ENCODE measurements at places on chromosomes 7 and 10.

DNA sequence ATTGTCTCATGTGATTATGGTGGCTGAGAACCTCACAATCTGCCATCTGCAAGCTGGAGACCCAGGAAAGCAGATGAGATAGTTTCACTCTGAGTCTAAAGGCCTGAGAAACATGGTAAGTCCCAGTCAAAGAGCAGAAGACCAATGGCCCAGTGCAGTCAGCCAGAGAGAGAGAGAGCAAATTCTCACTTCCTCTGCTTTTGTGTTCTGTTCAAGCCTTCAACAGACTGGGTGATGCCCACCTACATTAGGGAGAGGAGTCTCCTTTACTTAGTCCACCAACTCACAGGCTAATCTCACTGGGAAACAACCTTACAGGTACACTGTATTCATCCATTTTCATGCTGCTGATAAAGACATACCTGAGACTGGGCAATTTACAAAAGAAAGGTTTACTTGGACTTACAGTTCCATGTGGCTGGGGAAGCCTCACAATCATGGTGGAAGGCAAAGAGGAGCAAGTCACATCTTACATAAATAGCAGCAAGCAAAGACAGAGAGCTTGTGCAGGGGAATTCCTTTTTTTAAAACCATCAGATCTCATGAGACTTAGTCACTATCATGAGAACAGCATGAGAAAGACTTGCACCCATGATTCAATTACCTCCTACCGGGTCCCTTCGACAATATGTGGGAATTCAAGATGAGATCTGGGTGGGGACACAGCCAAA is 4.7 kb upstream of the FRMPD2 start:
- no peak for DNase-seq

- no peak for DNase-seq
Measured at GRCh38 chr7:86598311-86598710, 45.4 kb upstream of the GRM3 start.

DNA sequence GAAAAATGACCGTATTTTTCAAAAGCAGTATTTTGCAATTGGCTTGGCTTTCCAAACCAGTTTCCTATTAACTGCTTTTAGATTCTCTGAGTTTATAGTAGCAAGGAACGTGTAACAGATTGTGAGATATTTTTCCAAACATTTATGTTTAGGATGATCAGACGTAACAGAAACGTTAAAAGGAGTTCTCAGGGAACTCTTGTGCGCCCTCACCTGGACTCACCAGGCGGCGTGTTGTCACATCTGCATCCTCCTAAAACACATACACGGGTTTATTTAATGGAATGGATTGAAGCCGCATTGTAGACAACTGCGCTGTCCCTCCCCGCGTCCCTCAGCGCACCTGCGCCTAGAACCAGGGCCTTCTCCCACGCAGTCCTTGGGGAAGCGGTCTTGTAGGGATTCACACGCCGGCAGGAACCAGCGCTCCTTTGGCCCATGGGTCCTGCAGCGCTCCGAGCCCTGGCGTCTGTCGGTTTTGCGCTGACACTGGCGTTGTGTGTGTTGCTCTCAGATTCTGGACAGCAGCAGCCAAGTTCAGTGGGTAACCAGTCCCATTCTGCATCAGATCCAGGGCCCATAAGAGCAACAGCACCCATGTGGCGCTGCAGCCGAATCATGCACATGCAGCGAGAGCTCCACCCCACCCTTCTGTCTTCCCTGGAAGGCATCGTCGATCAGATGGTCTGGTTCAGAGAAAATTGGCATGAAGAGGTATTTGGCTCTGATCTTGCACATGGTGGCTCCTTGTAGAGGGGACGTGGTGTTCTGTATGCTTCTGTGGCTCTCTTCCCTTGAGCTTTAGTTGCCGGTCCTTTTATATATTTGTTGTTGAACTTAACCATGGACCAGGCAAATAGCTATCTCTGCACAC is 114.9 kb downstream of the TRRAP start:
- DNase-seq: no peak

DNA sequence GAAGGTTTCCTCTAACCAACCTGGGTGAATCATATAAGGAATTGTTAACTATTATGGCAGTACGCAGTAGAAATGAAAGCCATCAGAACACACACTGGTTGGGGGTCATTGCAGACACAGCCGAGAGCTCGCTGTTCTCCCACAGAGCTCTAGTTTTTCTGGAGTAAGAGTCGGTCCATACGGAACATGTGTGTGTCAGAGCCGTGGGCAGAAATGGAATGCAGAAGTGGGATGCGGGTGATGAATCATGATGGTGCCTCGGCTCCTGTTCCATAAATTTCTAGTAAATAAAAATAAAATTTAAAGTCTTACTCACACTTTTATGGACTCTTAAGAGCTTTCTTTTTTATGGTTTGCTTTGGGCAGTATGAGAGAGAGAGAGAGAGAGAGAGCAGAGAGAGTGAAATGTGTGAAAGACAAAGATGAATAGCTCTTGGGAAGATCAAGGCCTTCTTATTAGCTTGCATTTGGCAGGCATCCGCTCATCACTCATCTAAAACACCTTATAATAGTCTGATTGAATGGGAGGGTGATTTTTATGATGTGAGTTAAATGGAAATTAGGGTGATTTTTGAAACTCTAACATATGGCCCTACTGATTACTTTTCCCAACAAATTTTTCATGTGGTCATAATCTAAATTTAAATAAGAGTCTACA is 98.8 kb upstream of the PFKP start:
- DNase-seq: no peak

DNA sequence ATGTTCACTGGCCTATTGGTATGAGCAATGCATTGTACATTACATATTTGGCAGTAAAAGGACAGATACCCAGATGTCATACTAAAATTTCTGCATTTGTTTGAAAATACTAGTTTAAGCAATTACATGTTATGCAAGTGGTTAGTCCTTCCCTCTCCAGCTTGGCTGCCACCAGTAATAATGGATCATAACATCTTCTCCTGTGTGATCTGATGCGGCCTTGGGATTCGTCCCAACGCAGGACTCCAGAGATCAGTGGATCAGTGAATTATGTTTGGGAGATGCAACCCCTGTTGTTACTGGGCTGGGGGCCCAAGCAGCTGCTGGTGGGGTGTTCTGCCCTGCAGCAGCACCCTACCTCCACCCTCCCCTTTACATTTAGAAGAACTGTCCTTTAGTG is 11.2 kb upstream of the PDK4 start:
- DNase-seq: no peak

DNA sequence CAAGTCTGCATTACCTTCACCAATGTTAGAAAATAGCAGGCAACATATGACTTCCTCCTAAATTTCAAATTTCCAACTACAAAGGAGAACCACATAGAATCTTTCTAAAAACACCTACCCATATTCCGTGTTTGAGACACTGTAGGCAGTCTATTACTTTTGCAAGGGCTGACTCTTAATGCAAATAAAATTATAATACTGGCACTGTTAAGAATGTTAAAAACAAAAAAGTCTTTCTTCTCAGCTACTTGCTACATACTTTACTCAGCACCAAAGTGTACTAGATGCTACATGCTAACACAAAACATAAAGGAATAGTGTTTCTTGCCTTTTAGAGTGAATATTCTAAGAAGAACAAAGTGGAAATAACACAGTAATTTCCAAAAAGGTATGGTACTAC is 65.4 kb downstream of the SRPK2 start:
- no peak for DNase-seq

- no peak for DNase-seq
Measured at GRCh38 chr10:17316488-17317170, 88.6 kb downstream of the VIM start.

DNA sequence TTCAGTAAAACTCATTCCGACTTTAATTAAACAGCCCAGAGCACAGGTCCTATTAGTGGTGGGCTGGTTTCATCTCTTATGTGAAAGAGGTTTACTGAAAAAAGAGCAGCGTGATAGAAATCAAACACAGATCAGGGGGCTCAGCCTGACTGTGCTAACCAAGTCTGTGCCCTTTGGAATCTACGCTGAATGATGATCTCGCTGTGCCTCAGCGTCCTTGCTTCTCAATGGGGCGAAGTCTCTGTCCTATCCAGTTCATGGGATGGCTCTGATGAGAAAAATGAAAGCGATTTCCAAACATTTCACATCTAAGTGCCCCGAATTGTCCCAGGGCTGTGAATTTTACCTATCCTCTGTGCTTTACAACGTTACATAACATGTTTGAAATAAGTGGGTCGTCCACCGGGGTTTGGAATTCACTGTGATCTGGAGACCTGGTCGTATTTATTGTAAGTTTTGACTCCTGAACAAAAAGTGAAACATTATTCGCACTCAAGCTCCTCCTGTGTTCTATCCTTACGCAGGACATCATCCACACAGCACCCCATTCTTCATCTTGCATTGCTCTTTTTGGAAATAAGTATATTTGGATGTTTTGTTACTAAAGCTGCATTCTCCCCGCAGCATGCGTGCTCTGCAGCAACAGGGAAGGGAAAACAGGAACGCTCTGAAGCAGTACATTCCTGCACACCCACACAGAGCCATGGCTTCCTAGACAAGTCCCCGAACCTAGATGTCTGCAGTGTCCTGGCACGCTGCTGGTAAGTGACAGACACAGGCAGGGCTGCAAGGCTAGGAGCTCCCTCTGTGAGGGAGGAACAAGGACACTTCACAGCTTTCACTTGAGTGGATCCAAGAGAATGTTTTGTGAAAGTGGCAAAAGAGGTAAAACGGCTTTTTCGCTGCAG is 83.5 kb downstream of the SLC37A3 start:
- DNase-seq: no peak

DNA sequence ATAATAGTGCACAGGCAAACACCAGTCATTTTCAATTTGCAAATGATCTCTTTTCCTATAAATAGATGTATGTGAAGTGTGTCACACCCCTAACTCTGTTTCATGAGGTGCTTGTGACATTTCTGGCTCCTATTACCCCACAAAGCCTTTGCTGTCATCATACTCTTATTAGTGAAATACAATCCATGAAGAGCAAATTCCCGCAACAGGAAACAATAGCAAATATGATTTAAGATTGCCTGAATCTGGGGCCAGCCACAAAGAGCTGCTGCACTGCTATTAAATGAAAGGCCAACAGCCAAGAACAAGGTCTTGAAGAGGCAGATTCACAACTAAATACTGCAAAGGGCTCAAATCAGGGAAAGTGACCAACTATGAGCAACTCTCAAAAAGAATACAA is 96.3 kb upstream of the CAV2 start:
- no peak for DNase-seq

DNA sequence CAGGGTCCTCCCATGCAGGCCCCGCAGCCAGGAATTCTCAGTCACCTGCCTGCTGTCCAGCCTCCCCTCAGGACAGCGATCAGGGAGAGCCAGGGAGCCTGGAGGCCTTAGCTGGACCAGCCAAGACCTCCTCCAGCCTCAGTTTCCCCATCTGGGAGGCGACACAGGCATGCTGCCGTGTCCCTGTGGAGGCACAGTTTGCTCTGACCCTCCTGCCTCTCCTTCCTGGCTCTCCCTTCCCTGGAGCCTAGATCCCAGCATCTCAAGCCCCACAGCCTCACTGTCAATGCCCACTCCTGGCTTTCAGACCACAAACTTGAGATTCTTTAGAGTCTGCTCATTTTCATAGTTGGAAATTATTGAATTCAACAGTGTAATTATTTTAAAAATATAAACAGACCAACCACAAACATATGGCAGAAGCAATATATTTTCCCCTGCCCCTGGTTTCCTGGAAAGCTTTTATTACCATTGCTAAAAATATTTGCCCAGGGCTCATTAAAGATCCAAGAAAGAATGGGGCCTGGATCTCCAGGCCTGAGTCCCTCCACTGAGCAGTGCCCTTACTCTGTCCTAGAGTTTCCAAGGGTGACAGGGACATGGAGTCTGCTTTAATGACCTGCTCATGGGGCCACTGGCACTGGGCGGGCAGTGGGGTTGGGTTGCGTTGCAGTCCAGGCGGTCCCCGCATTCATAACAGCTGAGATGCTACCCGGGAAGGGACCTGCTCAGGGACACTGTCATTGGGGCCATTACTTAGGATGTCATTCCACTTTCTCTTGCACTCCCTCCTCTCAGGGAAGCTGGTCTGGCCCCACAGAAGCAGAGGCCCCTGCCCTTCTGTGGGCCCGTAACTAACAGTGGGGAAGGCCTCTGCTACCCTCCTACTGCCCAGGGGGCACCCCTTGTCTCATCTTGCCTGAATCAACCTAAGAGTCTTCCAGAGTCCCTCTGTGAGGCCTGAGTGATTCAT is 81.6 kb upstream of the CHST15 start:
- DNase-seq: no peak

DNA sequence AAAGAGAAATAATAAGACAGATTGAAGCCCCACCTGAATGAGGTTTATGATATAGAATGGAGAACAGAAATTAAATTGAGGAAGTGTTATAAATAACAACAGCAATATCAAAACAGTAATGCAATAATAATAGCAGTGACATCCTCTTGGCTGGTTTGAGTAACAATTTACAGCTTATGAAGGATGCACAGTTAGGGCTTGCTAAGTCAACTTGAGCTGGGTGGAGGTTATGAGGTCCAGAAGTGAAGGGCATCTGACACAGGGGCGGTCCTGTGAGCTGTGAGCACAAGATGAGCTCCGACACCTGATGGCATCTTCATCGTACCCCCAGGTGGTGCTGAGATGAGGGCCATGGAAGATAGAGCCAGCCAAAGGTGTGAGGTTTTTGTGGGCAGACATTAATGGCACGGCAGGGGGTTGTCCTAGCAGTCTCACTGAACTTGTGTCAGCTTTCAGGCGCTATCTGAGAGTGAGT is 30.5 kb downstream of the ARHGAP22 start:
- DNase-seq: no peak

GRCh38 chr7:3538041-3538440 is 237.0 kb downstream of the SDK1 start:
- DNase-seq: no peak

DNA sequence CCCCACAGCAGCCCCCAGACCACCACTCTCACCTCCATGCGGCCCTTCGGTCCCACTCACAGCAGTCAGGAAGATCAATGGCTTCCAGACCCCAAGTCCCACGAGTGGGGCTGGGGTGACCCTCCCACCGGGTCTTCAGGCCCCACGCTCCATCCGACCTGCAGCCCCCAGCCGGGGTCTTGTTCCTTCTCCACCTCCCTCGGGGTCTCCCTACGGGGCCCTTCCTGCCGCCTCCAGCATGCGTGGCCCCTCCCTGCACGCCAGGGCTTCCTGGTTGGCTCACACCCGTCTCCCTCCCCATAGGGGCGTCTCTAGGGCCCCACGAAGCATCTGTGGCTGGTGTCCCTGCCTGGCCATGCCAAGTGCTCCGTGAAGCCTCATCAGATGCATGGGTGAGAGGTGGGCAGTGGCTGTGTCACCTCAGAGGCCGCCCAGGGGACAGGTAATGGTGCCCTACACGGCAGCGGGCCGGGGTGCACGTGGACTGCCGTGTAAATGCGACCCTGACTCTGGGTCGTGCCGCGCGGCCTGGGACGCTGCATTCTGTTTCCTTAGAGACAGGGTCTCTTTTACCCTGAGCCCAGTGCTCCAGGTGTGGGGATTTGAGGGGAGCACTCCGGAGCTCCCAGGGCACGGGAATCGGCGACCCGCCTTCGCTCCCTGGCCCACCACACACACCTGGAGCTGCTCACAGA is 19.9 kb downstream of the ADAP1 start:
- DNase-seq: no peak

DNA sequence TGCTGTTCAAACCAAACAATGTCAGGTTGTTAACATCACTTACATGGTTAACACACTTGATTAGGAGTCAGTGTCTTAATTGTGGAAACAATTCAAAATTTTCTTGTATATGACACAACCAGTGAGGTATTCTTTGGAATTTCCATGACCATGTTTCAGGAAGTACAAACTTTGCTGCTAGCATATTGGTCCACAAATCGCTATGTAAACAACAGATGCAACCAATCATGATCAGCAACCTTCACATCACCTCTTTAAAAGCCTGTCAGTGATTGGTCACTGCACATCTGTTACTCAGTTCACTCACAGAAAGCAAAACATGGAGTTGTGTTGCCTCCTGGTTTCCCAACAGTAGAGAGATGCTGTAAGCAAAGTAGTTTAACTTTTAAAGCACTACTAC is 108.9 kb upstream of the FAM3C start:
- DNase-seq: no peak

Measured in stimulated activated CD8-positive, alpha-beta memory T cell treated with anti-CD3 and anti-CD28 coated beads, Interleukin-7, amount 100 ng/mL, for 24 hours (primary cell).